ENCODE measurements at places on chromosomes 5 and 9. TPM values are rescaled to one million over a fixed set of nuclear protein-coding genes. Genes with fewer than 3 reads are reported as not detected.
A peak's percentile ranks its signal among the peaks of the same experiment; 100 is the strongest.

The G3BP1 gene
- 317 TPM for total RNA-seq

The CATSPER3 gene
- total RNA-seq, result 0.54 TPM

The MAMDC2 gene
- 0.21 TPM for total RNA-seq

The C6 gene
- total RNA-seq, result not detected

The ELAVL2 gene
- 26.0 TPM for total RNA-seq

DNA sequence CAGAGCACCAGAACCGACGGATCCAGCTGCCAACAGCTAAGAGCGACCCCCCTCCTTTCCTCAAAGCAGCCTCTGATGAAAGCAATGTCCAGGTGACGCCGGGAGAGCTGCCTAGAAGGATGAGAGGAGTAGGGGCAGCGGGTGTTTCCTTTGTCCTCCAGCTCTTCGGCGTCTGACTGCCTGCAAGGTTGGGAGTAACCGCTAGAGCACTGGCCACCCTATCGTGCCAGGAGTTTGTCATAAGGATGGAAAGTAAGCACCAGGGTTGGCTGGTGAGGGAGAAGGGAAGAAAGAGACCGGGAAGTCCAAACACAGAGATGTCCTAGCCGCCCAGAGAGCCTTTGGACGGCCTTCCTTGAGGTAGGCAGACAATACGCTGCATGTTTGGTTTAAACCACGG lies 10.8 kb downstream of the MRPL36 start:
- H3K4me1 ChIP-seq, result peaks cover 18% of the 10 kb centered on the region
- H3K4me3 ChIP-seq, result no peak overlapping the region
- DNase-seq, result no peak
- H3K27ac ChIP-seq, result no peak overlapping the region
- no peaks in the 10 kb centered on the region for H3K27me3 ChIP-seq

DNA sequence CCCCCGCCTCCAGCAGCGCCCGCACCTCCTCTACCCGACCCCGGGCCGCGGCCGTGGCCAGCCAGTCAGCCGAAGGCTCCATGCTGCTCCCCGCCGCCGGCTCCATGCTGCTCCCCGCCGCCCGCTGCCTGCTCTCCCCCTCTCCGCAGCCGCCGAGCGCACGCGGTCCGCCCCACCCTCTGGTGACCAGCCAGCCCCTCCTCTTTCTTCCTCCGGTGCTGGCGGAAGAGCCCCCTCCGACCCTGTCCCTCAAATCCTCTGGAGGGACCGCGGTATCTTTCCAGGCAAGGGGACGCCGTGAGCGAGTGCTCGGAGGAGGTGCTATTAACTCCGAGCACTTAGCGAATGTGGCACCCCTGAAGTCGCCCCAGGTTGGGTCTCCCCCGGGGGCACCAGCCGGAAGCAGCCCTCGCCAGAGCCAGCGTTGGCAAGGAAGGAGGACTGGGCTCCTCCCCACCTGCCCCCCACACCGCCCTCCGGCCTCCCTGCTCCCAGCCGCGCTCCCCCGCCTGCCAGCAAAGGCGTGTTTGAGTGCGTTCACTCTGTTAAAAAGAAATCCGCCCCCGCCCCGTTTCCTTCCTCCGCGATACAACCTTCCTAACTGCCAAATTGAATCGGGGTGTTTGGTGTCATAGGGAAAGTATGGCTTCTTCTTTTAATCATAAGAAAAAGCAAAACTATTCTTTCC lies 19.3 kb downstream of the CDKN2A start:
- peak overlapping the region; percentile 78 for H3K4me3 ChIP-seq
- H3K36me3 ChIP-seq, result peaks cover 5% of the 10 kb centered on the region
- no peak for DNase-seq
- no peak overlapping the region for H3K27ac ChIP-seq
- H3K27me3 ChIP-seq, result peaks cover 99% of the 10 kb centered on the region
- peaks cover 21% of the 10 kb centered on the region for H3K4me1 ChIP-seq

DNA sequence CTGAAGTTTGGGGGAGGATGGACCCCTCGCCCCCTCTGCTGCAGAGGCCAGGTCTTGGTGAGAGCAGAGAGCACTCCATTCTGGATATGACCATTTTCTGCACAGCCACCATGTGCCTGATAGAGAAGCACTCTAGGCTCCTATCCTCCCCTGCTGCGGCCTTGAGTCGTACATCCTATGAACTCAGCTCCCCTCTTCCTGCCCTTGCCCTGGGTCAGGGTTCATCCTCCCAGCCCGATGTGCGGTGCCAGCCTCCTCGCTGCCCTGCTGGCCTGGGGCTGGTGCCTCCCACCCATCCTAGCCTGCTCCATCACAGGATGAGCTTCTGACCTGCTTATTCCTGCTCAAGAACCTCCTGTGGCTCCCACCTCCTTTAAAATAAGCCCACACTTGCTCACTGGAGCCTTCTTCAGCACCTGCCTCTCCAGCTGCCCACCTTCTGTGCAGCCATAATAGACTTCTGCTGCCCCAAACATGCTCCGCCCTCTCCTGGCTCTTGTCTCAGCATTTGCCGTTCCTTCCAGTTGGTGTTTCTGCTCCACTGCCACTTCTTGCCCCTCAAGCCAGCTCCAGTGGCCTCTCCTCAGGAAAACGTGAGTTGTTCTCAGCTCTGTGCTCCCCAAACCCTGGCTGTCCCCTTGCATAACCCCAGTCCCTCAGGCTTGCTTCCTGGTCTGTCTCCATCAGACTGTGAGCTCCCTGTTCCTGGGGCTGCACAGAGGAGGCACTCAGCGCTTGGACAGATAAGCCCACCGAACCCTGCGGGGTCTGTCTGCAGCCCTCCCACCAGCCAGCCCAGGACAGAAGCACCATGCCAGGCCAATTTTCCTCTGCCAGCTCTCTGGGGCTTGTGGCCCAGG lies 22.3 kb upstream of the TTLL11 start:
- peaks cover 4% of the 10 kb centered on the region for H3K4me1 ChIP-seq
- H3K27me3 ChIP-seq, result peaks cover 12% of the 10 kb centered on the region
- no peak overlapping the region for H3K4me3 ChIP-seq
- H3K27ac ChIP-seq, result peak overlapping the region; percentile 43
- DNase-seq, result no peak

DNA sequence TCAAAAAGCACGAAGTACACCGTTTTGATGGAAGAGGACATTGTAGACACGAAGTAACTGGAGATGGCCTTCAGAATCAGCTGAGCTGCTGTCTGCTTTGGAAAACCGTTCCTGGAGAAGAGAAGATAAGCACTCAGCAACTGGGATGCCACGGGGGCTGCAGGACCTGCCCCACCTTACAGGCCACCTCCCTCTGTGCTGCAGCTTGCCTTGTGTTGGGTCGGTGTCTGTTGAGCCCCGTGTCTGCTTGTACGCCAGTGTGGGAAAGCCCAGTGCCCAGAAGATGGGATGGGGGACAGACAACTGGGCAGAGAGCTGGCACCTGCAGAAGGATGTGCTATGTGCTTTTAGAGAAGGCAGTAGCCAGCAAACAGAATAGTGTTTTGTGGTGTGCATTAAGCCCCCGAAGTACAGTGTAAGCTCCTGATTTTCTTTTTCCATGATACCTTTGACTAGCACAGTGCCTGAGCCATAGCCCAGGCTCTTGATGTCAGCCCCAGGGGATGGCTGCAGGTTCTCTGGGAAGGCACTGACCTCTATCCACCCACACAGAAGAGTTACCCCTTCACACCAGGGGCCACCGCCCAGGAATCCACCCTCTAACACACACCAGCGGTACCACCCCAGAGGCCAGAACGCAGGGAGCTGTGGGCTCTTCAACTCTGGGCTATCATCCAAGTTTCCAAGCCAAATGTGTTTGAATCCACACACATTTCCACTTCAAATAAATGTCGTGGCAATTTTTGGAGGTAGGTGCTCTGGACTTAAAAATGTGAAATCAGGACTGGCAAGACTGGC lies 63.8 kb downstream of the MACROH2A1 start:
- H3K36me3 ChIP-seq, result no peaks in the 10 kb centered on the region
- peaks cover 4% of the 10 kb centered on the region for H3K4me1 ChIP-seq

- peak overlapping the region; percentile 95 for H3K4me3 ChIP-seq
- DNase-seq, result peak; percentile 37
- H3K36me3 ChIP-seq, result no peaks in the 10 kb centered on the region
- H3K27ac ChIP-seq, result peak overlapping the region; percentile 79
- peaks cover 3% of the 10 kb centered on the region for H3K27me3 ChIP-seq
Measured at GRCh38 chr9:34457266-34458012, 931 bp downstream of the FAM219A start.

- no peaks in the 10 kb centered on the region for H3K36me3 ChIP-seq
- DNase-seq, result no peak
- peaks cover 33% of the 10 kb centered on the region for H3K27me3 ChIP-seq
Measured at GRCh38 chr5:54311176-54311677, 854 bp upstream of the ARL15 start.

GRCh38 chr5:112064956-112065355 lies 308.0 kb upstream of the NREP start:
- no peak overlapping the region for H3K4me3 ChIP-seq
- DNase-seq, result no peak
- no peaks in the 10 kb centered on the region for H3K27me3 ChIP-seq
- H3K36me3 ChIP-seq, result no peaks in the 10 kb centered on the region
- no peaks in the 10 kb centered on the region for H3K4me1 ChIP-seq
- H3K27ac ChIP-seq, result no peak overlapping the region

GRCh38 chr9:36716496-36716895 lies 143.8 kb downstream of the MELK start:
- peaks cover 20% of the 10 kb centered on the region for H3K27me3 ChIP-seq
- no peaks in the 10 kb centered on the region for H3K36me3 ChIP-seq
- no peak overlapping the region for H3K27ac ChIP-seq
- no peak for DNase-seq
- H3K4me1 ChIP-seq, result no peaks in the 10 kb centered on the region
- H3K4me3 ChIP-seq, result no peak overlapping the region

DNA sequence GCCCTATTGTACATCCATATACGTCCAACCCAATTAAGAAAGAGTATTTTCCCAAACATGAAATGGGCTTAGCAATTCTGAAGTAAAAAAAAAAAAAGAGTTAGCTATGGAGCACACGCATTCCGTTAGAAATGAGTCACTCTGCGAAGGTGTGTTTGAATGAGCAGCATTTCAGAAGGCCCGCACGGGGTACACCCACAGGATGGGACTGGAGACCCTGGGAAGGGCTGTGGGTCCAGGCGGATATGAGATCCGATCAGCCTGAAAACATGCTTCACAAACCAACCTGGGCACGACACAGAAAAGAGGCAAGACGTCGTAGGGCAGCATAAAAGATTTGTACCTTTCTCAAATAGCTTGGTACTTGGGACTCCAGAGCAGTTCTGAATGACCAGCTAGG lies 173.9 kb upstream of the KLF9 start:
- H3K27me3 ChIP-seq, result no peaks in the 10 kb centered on the region
- no peak for DNase-seq
- H3K27ac ChIP-seq, result no peak overlapping the region
- H3K4me3 ChIP-seq, result no peak overlapping the region
- H3K4me1 ChIP-seq, result no peaks in the 10 kb centered on the region

DNA sequence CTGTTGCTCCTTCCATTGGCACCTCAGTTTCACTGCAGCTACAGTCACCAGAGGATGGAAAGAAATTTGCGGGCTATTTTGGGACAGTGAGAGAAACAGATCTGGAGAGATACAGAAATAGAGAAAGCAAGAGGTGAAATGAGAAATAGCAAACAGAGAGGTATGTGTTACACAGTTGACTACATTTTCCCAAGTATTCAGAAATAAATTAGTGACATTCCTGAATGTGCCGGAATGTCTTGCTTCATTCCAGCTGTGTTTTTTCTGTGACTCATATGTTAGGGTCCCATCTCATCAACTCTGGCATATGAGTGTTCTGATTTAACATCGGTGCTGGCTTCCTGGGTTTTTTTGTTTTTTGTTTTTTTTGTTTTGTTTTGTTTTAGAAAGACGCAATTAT lies 63.8 kb upstream of the ZNF462 start:
- H3K27ac ChIP-seq, result no peak overlapping the region
- H3K36me3 ChIP-seq, result no peaks in the 10 kb centered on the region
- no peak for DNase-seq
- no peak overlapping the region for H3K4me3 ChIP-seq
- no peaks in the 10 kb centered on the region for H3K27me3 ChIP-seq
- H3K4me1 ChIP-seq, result peaks cover 10% of the 10 kb centered on the region

- H3K27ac ChIP-seq, result no peak overlapping the region
- no peaks in the 10 kb centered on the region for H3K27me3 ChIP-seq
- no peaks in the 10 kb centered on the region for H3K36me3 ChIP-seq
- no peak overlapping the region for H3K4me3 ChIP-seq
Measured at GRCh38 chr9:114475412-114476135, 29.7 kb downstream of the WHRN start.

DNA sequence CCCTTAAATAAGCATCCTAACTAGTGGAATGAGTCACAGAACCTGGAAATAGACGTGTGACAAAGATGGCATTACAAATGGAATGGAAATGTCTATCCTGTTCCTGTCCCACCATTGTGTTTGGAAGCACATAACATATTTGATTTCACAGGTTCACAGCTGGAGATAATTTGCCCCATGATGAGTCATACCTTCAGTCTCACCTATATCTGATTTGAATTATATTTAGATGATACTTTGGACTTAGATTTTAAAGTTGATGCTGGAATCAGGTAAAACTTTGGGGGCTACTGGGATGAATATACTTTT lies 92.5 kb downstream of the CEMIP2 start:
- no peaks in the 10 kb centered on the region for H3K27me3 ChIP-seq
- no peaks in the 10 kb centered on the region for H3K4me1 ChIP-seq
- H3K4me3 ChIP-seq, result no peak overlapping the region
- no peak for DNase-seq

GRCh38 chr9:90446200-90446948 lies 196.2 kb downstream of the DIRAS2 start:
- peaks cover 17% of the 10 kb centered on the region for H3K4me1 ChIP-seq
- DNase-seq, result no peak
- H3K27ac ChIP-seq, result no peak overlapping the region
- H3K4me3 ChIP-seq, result no peak overlapping the region

GRCh38 chr5:125186911-125187375 lies 440.5 kb upstream of the ZNF608 start:
- no peak overlapping the region for H3K27ac ChIP-seq
- H3K4me1 ChIP-seq, result peaks cover 47% of the 10 kb centered on the region
- H3K4me3 ChIP-seq, result no peak overlapping the region
- no peaks in the 10 kb centered on the region for H3K27me3 ChIP-seq
- H3K36me3 ChIP-seq, result no peaks in the 10 kb centered on the region

DNA sequence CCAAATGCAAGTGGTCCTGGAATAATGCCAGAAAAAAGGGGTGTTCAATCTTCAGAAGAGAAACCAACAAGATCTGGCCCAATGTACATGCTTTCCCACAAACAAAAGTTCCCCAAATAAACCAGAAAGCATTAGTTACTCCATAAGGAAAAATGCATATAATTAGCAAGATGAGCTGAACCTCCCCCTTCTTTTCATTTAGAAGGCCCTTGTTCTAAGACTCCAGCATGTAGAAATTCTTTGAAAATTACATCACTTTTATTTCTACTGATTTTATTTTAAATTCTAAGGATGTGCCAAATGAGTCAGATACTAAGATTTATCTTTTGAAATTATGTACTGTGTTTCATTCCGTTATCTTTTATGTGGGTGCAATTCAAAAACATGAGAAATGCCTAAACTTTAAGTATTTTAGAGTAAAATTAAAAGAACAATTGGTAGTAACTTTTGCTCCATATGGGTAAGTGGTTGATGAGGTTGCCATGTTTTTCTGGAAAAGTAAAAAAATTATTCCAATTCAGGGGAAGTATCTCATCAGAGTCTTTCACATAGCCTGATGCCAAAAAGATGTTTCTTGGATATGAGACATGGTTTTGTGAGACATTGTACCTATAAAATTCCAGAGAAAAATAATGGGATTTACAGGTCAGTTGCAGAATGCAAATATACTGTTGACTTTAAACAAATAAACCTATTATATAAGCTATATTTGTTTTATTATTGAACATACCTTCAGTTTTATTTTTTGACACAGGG lies 106.5 kb upstream of the CCDC112 start:
- no peak overlapping the region for H3K4me3 ChIP-seq
- no peak overlapping the region for H3K27ac ChIP-seq

Data from neural crest cell (in vitro differentiated cells).